ENCODE measurements at places on chromosomes 12 and 14. TPM values are rescaled to one million over a fixed set of nuclear protein-coding genes. Genes with fewer than 3 reads are reported as not detected.

The RNASE7 gene
- total RNA-seq: not detected

GRCh38 chr12:7667125-7667524 is 1.4 kb upstream of the APOBEC1 start:
- no peaks in the 10 kb centered on the region for H3K27me3 ChIP-seq
- no peak for DNase-seq
- H3K4me1 ChIP-seq: no peaks in the 10 kb centered on the region
- H3K4me3 ChIP-seq: no peak overlapping the region

DNA sequence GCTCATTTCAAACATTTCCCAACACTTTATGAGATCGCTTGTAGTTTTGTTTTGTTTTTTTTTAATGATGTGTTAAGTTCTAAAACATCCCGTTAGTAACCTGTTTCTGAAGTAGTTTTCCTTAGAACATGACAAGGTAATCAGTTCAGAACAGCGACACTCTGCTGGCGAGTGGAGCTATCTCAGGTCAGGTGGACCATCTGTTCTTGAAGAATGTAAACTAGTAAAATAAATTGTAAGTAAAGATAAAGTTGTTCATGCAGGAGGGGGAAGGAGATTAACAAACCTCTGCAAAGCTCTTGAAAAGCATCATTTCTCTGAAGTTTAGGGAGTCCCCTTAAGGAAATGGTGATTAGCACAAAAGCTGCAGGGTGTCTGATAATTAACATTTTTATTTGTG is 71.9 kb upstream of the DACT1 start:
- no peak overlapping the region for H3K27ac ChIP-seq
- H3K27me3 ChIP-seq: no peaks in the 10 kb centered on the region
- H3K4me1 ChIP-seq: no peaks in the 10 kb centered on the region
- DNase-seq: no peak
- H3K36me3 ChIP-seq: no peaks in the 10 kb centered on the region

The AKAP5 gene
- 2.5 TPM for total RNA-seq

- no peaks in the 10 kb centered on the region for H3K36me3 ChIP-seq
- DNase-seq: peak; percentile 20
- no peaks in the 10 kb centered on the region for H3K27me3 ChIP-seq
- H3K4me1 ChIP-seq: peaks cover 4% of the 10 kb centered on the region
- no peak overlapping the region for H3K27ac ChIP-seq
These were observed 17.5 kb downstream of the IQSEC3 start for GRCh38 chr12:84056-84455.

DNA sequence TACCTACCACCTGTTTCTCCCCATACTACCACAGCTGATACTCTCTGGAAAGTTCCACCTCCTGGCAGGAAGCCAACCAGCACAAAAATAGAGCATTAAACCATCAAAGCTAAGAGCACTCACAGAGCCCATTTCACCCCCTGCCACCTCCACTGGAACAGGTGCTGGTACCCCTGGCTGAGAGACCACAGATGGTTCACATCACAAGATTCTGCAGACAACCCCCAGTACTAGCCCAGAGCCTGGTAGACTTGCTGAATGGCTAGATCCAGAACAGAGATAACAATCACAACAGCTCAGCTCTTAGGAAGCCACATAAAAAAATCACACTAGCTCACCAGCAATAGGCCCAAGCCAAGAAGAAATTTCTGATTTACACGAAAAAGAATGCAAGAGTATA is 855.2 kb downstream of the FSCB start:
- H3K4me3 ChIP-seq: no peak overlapping the region
- no peak for DNase-seq
- H3K4me1 ChIP-seq: no peaks in the 10 kb centered on the region
- no peaks in the 10 kb centered on the region for H3K27me3 ChIP-seq

GRCh38 chr12:117854339-117855012 is 114.3 kb downstream of the KSR2 start:
- peak; percentile 91 for DNase-seq
- no peaks in the 10 kb centered on the region for H3K27me3 ChIP-seq
- H3K4me1 ChIP-seq: no peaks in the 10 kb centered on the region
- H3K27ac ChIP-seq: no peak overlapping the region
- no peak overlapping the region for H3K4me3 ChIP-seq
- no peaks in the 10 kb centered on the region for H3K36me3 ChIP-seq
